Natural killer cell treated with Interleukin-12 subunit alpha and Interleukin-12 subunit beta and Interleukin-15 and Interleukin-18, amount 100 ng/mL, for 72 hours (primary cell): ENCODE measurements at places on chromosomes 4 and X.

DNA sequence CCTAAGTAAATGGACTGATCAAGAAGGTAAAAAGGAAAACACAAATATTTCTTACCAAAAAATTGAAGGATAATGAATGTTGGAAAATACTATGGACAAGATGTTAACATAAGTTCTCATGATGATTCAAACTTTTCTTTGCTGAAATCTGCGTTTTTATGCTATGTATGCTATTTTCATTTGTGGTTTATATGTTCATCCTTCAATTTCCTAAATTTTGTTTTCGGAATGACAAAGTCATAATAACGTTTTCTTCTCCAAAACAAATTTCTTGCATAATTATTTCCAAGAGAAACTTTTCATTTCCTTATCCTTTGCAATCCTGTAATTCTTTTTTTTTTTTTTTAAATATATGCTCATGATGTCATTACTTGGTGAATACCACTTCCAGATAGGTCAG lies 7.8 kb downstream of the PF4V1 start:
- H3K4me1 ChIP-seq = no peaks in the 10 kb centered on the region
- no peak overlapping the region for H3K4me3 ChIP-seq

DNA sequence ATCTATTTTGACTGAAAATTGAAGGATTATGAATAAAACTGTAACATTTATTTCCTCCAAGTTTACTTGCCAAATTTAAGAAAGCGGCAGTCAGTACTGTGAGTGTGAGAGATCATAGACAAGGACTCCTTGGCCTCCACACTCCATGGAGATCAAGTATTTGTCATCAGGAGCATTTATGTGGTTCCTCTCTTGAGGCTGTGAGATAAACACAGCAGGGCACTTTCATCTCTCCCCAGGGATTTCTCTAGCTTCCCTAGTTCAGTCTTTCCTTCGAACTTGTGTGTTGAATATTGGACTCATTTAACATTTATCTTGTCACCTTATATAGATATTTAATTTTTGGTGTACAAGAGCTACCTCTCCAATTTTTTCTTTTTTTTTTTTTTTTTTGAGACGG lies 40.8 kb downstream of the PDE5A start:
- H3K27me3 ChIP-seq = no peaks in the 10 kb centered on the region
- no peaks in the 10 kb centered on the region for H3K36me3 ChIP-seq
- H3K4me1 ChIP-seq = no peaks in the 10 kb centered on the region
- no peak for DNase-seq
- no peak overlapping the region for H3K4me3 ChIP-seq

- H3K4me1 ChIP-seq = no peaks in the 10 kb centered on the region
- no peak overlapping the region for H3K27ac ChIP-seq
- no peak for DNase-seq
- no peaks in the 10 kb centered on the region for H3K27me3 ChIP-seq
- no peaks in the 10 kb centered on the region for H3K36me3 ChIP-seq
Measured at GRCh38 chr4:112847781-112848180, 201.7 kb upstream of the ANK2 start.

- H3K36me3 ChIP-seq = no peaks in the 10 kb centered on the region
- H3K27me3 ChIP-seq = no peaks in the 10 kb centered on the region
- no peak for DNase-seq
- peak overlapping the region; percentile 35 for H3K27ac ChIP-seq
Measured at GRCh38 chrX:65993915-65994460, 45.9 kb downstream of the VSIG4 start.

DNA sequence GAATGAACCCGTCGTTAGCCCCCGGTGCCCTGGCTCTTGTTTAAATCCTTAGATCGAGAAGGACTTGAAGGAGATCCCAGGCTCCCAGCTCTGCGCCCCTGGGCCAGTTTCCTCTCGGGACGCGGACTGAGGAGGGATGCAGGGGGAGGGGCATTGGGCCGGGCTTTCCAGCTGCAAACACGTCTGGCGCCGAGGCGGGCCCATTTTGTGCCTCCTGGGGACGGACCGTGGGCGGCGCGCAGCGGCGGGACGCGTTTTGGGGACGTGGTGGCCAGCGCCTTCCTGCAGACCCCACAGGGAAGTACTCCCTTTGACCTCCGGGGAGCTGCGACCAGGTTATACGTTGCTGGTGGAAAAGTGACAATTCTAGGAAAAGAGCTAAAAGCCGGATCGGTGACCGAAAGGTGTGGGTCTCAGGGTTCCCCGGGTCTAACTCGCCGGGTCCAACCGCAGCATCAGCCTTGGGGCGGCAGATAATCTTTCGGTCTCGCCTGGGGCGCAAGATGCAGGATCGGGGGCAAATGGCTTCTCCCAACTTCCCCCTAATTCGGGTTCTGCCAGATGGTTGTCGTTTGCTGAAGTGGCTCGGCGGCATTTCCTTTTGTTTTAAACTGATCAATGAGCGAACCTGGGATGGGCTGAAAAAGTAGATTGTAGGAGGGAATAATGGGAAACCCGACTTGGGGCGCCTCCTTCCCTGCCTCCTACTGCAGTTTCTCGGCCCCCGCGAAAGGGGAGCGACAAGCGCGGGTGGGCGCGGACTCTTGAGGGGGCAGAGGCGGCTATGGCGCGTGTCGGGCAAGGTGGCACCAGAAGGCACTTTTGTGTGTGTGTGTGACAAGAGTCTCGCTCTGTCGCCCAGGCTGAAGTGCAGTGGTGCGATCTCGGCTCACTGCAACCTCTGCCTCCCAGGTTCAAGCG lies 2.9 kb downstream of the PDGFRA start:
- H3K27me3 ChIP-seq = peaks cover 56% of the 10 kb centered on the region
- no peak overlapping the region for H3K27ac ChIP-seq
- H3K4me3 ChIP-seq = peak overlapping the region; percentile 44
- H3K36me3 ChIP-seq = no peaks in the 10 kb centered on the region
- peaks cover 16% of the 10 kb centered on the region for H3K4me1 ChIP-seq

DNA sequence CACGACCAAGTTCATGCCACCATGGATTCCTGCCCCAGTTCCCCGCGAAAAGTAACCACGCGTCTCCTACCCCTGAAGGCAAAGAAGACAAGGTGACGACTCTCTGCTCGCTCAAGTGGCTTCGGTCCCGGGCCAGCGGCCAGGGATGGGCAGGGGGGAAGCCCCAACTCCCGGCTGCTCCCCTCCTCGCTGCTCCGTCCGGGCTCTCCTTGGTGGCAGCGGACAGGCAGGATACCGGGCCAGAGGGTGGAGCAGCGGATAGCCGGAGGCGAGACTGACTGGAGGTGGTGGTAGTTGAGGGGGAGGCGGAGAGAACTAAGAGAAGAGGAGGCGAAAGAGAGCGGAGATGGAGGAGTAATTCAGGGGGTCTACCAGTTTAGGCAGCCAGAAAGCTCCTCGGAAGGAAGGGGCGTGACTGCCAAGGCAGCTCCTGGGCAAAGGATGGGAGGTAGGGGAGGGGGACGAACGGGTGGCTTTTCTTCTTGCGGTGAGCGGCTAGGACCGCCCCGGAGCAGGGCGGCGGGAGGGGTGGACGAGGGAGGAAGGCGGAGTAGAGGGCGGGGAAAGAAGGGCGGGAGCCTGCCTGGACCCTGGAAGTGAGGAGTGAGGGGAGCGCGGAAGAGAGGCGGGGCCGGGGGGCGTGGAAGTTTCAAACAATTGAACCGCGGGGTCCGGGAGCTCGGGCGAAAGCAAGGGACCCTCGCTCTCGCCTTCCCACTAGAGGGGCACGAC lies at the start of gene AMOT:
Gene AMOT (minus strand): TSS at position 450 of the 732 bp plus-strand sequence. CDS start 17,705 bp downstream, outside the sequence.
- H3K27ac ChIP-seq = peak within 1 kb of the TSS; percentile 31
- H3K4me1 ChIP-seq = peaks cover 16% of the 10 kb centered on the region
- peak; percentile 62 for DNase-seq

DNA sequence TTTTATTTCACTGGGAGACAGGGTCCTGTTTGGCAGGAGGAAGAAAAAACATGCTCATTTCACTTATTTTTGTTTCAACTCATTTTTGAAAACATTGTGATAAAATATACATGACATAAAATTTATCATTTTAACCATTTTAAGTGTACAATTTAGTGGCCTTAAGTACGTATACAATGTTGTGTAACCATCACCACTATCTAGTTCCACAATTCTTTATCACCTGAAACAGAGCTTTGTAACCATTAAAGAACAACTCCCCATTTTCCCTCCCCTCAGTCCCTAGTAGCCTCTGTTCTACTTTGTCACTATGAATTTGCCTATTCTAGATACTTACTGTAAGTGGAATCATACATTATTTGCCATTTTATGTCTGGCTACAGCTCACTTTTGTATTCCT lies 143.8 kb downstream of the GPAT3 start:
- H3K27ac ChIP-seq = no peak overlapping the region
- peaks cover 26% of the 10 kb centered on the region for H3K27me3 ChIP-seq
- H3K4me1 ChIP-seq = no peaks in the 10 kb centered on the region
- H3K36me3 ChIP-seq = no peaks in the 10 kb centered on the region
- no peak for DNase-seq
- no peak overlapping the region for H3K4me3 ChIP-seq

GRCh38 chr4:116982656-116983055 lies 102.7 kb downstream of the TRAM1L1 start:
- H3K27ac ChIP-seq = no peak overlapping the region
- no peak for DNase-seq
- no peak overlapping the region for H3K4me3 ChIP-seq
- H3K36me3 ChIP-seq = peaks cover 5% of the 10 kb centered on the region
- no peaks in the 10 kb centered on the region for H3K27me3 ChIP-seq

- peaks cover 3% of the 10 kb centered on the region for H3K27me3 ChIP-seq
- H3K36me3 ChIP-seq = no peaks in the 10 kb centered on the region
- no peaks in the 10 kb centered on the region for H3K4me1 ChIP-seq
- H3K27ac ChIP-seq = no peak overlapping the region
- no peak for DNase-seq
Measured at GRCh38 chrX:105872941-105873340, 50.6 kb downstream of the NRK start.

DNA sequence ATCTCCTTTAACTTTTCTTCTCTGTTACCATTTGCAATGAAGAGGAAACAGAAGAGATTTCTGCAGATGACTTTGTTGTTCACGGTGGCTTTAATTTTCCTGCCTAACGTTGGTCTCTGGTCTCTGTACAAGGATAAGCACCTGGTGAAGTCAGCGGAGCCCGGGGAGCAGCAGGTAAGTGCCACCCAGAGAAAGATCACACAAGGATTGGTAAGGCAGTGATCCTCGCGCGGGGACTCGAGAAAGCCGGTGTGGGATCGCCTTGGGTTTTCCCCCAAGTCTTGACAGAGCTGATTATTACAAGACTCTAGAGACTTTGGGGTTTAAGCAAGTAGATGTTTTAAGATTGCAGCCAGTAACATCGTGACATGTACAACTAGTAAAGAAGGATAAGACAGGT lies 1.3 kb downstream of the GALNTL6 start:
- H3K36me3 ChIP-seq = peaks cover 13% of the 10 kb centered on the region
- H3K27me3 ChIP-seq = peaks cover 14% of the 10 kb centered on the region
- H3K4me1 ChIP-seq = no peaks in the 10 kb centered on the region
- no peak overlapping the region for H3K4me3 ChIP-seq

- H3K36me3 ChIP-seq = no peaks in the 10 kb centered on the region
- no peaks in the 10 kb centered on the region for H3K4me1 ChIP-seq
- H3K27me3 ChIP-seq = peaks cover 2% of the 10 kb centered on the region
- no peak overlapping the region for H3K4me3 ChIP-seq
- no peak overlapping the region for H3K27ac ChIP-seq
Measured at GRCh38 chrX:95076449-95076848, 1402.4 kb downstream of the FAM133A start.

- H3K36me3 ChIP-seq = no peaks in the 10 kb centered on the region
- no peak overlapping the region for H3K27ac ChIP-seq
- no peaks in the 10 kb centered on the region for H3K27me3 ChIP-seq
- no peaks in the 10 kb centered on the region for H3K4me1 ChIP-seq
Measured at GRCh38 chr4:116358633-116359222, 726.6 kb downstream of the TRAM1L1 start.

- H3K36me3 ChIP-seq = no peaks in the 10 kb centered on the region
- H3K27ac ChIP-seq = no peak overlapping the region
- H3K27me3 ChIP-seq = no peaks in the 10 kb centered on the region
- no peak for DNase-seq
Measured at GRCh38 chr4:67765401-67765800, 11.2 kb upstream of the GNRHR start.

DNA sequence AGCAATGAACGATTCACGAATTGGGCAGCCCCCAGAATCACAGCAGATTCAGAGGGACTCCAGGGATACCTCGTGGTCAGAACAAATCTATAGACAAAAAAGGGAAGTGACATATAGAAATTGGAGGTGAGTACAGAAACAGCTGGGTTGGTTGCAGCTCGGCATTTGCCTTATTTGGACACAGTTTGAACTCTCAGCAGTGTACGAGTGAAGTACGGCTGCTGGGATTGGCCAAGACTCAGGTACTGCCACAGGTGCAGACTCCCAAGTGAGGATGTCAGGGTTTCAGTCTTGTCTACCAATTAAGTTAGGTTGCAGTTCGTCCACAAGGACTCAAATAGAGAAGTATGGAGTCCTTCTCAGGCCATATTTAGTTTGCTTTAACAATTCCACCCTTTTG lies 28.2 kb downstream of the HTT-AS start:
- H3K36me3 ChIP-seq = no peaks in the 10 kb centered on the region
- peak overlapping the region; percentile 42 for H3K4me3 ChIP-seq
- H3K4me1 ChIP-seq = peaks cover 50% of the 10 kb centered on the region
- peak overlapping the region; percentile 92 for H3K27ac ChIP-seq

DNA sequence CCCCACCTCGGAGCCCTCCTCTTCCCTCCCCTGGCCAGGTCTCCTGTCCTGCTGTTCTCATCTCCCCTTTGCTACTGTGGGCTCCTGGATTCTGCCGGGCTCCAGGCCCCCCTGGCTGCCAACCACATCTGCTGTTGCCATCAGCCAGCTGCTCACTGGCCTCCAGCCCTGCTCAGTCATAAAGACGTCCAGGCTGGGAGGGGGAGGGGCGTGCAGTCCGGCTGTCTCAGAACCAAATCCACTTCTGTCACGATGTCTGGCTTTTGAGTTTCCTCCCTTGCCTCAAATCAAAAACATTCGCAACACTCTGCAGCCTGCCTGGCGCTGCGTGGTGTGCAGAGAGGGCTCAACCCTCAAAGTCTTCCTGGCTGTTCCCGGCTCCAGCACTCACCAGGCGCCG lies 7.1 kb downstream of the RASL11B start:
- peaks cover 11% of the 10 kb centered on the region for H3K27me3 ChIP-seq
- no peak for DNase-seq
- no peak overlapping the region for H3K4me3 ChIP-seq

GRCh38 chrX:148572337-148572736 lies 71.9 kb downstream of the AFF2 start:
- H3K4me3 ChIP-seq = no peak overlapping the region
- H3K27ac ChIP-seq = no peak overlapping the region
- H3K4me1 ChIP-seq = no peaks in the 10 kb centered on the region
- DNase-seq = no peak
- no peaks in the 10 kb centered on the region for H3K27me3 ChIP-seq
- no peaks in the 10 kb centered on the region for H3K36me3 ChIP-seq

DNA sequence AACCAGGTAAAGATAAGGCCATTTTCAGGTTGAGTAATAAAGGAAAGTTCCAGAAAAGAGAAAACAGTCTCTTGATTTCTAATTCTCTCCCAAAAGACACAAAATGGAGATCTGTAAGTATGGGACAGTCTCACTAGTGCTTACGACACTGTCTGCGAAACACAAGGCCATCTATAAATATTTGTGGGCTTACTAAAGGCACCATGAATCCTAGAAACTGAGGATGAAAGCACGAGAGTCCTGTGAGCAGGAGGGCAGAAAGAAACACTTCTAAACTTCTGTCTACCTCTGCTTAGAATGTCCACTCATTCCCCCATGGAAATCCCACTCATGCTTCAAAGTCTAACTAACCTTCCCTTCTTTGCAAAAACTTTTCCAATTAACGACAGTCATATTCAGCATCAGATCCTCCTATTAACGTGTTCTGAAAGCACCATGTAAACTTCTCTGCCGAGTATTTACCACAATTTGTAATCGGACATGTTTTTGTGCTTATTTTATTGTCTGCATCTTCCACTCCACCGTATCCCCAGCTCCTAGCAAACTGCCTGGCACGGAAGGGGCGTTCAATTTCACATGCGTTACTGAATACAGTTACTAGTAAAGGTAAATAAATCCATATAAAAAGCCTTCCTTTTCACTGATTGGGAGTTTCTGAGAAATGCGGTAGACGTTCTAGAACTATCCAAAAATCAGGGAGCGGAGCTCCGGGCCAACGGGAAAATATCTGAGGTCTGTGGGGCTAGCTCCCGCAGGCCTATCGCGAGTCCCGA lies 665 bp downstream of the PSMD10 start:
- no peaks in the 10 kb centered on the region for H3K27me3 ChIP-seq
- H3K4me1 ChIP-seq = no peaks in the 10 kb centered on the region
